Kidney (tissue), 22 donors: ENCODE measurements at places on chromosomes 12 and 14. TPM values are rescaled to one million over a fixed set of nuclear protein-coding genes. Genes with fewer than 3 reads are reported as not detected.

TMEM233 gene
- polyA plus RNA-seq = 1.4 TPM

TMEM121 gene
- 4.1 TPM for polyA plus RNA-seq

CCDC177 gene
- not detected for polyA plus RNA-seq

PPP1R13B gene
- 15.1 TPM for polyA plus RNA-seq
